ENCODE measurements at places on chromosomes 7 and 10. TPM values are rescaled to one million over a fixed set of nuclear protein-coding genes. Genes with fewer than 3 reads are reported as not detected.
A peak's percentile ranks its signal among the peaks of the same experiment; 100 is the strongest.

ASAH2 gene
- 3.4 TPM for total RNA-seq

RADIL gene
- 2.5 TPM for total RNA-seq

WAC gene
- 101 TPM for total RNA-seq

GRID2IP gene
- total RNA-seq: not detected

VAX1 gene
- not detected for total RNA-seq

SEM1 gene
- 94.7 TPM for total RNA-seq

SAP25 gene
- 2.4 TPM for total RNA-seq

ECHDC3 gene
- total RNA-seq: 3.7 TPM

LRCH4 gene
- total RNA-seq: 56.1 TPM

GNG11 gene
- 208 TPM for total RNA-seq

PRSS37 gene
- not detected for total RNA-seq

SORCS1 gene
- not detected for total RNA-seq

MINDY3 gene
- 21.2 TPM for total RNA-seq

FXYD4 gene
- not detected for total RNA-seq

DNA sequence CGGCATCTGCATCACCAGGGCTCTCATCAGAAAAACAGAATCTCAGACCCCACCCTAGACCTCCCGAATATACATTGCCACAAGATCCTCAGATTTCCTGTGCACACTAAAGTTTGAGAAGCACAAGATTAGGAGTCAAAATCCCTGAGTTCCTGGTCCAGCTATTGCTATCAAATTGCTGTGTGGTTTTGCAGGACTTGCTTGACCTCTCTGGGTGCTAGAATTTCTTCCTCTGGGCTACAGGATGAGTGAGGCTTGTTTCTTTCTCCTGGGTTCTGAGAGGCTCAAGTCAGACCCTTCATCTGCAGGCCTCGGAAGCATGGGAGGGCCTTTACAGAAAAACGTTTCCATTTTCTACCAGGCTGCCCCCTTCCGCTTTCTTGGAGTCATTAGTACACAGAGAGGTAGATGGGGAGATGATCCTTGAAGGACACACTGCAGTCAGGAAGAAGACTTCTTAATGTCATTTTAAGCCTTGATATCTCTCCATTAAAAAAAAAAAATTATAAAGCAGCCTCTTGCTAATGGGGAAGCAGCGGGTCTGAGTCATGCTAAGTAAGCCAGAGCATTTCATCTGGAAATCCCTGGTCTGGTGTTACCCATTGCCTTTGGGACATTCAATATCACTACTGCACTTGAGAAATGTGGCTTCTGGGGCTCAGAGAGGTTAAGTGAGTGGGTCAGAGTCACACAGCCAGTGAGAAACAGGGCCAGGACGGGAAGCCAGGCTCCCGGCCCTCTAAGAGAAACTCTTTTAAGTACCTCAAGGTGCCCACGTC is 173.5 kb downstream of the KCNMA1 start:
- DNase-seq: no peak

- DNase-seq: no peak
Observed at GRCh38 chr7:8441106-8441965, 7.9 kb downstream of the NXPH1 start.

- DNase-seq: no peak
Observed at GRCh38 chr10:83934062-83934461, 205.2 kb upstream of the GHITM start.

GRCh38 chr7:80517282-80517747 is 5.5 kb upstream of the GNAT3 start:
- DNase-seq: no peak

DNA sequence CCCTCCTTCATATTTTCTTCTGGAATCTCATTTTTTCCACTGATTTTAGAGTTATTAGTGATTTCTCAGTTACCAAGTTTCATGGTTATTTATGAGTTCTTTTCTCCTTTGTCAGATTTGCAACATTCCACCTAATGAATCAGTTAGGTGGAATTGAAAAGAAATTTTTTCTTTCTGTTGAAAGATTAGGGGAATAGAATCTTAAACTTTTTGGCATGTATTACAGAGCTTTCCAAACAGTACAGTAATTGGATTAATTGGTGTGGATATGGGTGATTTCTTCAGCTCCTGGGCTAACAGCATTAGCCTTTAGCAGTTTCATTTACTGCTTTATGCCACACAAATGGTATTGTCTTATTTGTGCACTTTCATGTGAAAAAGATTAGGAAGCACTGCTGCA is 17.0 kb downstream of the STAM start:
- DNase-seq: no peak

- DNase-seq: peak; percentile 79
Observed at GRCh38 chr10:132223156-132223590, 36.4 kb downstream of the DPYSL4 start.

GRCh38 chr10:1569208-1569607 is 168.1 kb downstream of the ADARB2 start:
- no peak for DNase-seq

DNA sequence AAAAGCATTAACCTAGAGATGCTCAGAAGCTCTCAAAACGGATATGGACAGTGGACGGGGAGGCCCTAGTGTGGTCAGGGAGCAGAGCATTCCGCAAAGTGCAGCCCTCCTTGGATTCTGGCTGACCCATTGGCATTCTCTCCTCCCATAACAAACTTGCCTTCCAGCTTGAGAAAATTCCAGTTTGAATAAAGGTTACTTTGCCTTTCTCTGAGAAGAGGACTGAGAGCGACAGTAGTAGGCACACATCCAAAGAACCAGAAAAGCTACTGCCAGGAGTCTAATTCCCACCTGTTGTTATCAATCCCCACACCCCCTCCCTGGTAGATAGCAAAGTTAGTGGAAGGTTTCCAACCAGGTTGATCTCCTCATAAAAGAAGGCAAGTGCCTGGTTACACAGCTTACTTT is 84.7 kb upstream of the TRIL start:
- no peak for DNase-seq

DNA sequence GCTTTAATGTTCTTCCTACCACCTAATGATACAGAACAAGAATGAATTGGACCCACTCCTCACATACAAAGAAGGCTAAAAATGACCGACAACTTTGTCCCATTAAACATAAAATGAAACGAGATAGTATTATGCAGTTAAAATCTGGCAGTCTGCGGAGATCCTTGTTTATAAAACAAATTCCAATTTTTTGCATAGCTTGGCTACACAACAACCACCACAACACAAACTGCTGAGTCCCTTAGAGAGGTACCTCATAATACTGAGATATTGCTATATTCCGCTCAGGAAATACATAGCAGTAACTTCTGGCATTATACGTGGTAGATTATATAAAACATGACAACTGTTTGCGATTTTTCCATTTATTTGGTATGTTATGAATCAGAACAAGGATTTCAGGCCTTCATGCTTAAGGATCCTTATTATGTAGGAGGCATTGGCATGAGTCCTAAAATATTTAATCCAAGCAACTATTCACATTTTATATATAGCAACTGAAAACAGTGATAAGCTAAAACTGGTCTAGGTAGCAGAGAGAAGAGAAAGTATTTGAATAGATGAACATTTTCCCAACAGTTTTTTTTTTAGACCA is 96.0 kb downstream of the ANK3 start:
- DNase-seq: no peak

- no peak for DNase-seq
Observed at GRCh38 chr7:77185866-77186265, 13.8 kb downstream of the FGL2 start.

GRCh38 chr10:78868456-78868855 is 200.3 kb upstream of the ZMIZ1 start:
- no peak for DNase-seq

- no peak for DNase-seq
Observed at GRCh38 chr10:123942114-123942861, 50.7 kb upstream of the CPXM2 start.

GRCh38 chr7:45880433-45880860 is 7.6 kb upstream of the CCDC201 start:
- no peak for DNase-seq

GRCh38 chr10:102945962-102946361 is 27.9 kb downstream of the CNNM2 start:
- no peak for DNase-seq

- no peak for DNase-seq
Observed at GRCh38 chr10:100114460-100114859, 32.8 kb upstream of the CPN1 start.

GRCh38 chr10:132532749-132533560 is 4.6 kb upstream of the INPP5A start:
- DNase-seq: no peak

DNA sequence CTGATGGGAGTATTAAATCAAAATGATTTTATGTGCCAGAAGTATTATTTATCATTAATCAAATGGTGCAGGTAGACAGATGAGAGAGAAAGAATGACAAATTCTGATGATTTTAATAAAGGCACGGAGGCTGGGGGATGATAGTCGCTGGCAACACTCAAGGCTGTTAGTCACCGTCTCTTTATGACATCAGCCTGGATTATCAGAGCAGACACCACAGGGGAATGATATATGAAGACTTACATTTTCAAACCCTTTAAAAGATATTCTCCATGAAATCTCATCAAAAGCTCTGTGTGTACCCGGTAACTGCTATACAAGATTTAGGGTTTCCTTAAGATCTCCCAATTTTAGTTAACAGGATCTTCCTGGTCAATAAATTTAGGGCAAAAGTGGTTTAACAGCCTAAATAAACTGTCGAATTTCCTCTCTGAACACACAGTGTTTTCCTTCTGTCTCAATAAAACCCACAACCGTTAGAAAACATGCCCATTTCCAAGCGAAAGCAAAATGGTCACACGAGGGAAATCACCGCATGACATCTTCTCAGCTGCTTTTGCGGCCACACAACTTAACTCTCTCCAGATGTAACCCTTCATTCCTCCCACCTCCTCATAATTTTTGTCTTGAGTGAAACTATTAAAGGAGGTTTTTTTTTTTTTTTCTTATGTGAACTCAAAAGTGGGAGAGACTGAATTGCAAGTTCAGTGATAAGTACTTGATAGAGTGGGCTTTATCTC is 133.2 kb upstream of the FAM171A1 start:
- no peak for DNase-seq

- DNase-seq: no peak
Observed at GRCh38 chr7:106448992-106449859, 164.4 kb upstream of the NAMPT start.

GRCh38 chr10:76287856-76288255 is 856.4 kb downstream of the LRMDA start:
- DNase-seq: no peak

DNA sequence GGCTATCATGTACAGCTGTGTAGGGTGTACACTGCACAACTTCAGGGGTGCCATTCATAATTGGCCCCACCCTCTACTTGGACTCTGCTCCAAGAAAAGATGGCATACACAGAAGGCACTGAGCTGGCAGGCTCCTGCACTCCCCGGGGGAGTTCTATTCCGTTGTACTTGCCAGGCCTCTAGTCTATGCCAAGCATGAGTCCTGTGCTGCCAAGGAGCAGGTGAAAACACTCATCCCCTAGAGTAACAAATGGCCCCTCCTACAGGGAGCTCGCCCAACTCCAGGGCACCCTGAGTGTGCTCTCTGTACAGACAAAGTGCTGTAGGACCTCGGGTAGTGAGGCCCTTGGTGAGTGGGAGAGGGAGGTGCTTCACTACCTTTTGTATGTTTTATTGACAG is 127.2 kb downstream of the SLIT1 start:
- DNase-seq: no peak

GRCh38 chr7:101258243-101258731 is 13.4 kb upstream of the FIS1 start:
- DNase-seq: no peak

DNA sequence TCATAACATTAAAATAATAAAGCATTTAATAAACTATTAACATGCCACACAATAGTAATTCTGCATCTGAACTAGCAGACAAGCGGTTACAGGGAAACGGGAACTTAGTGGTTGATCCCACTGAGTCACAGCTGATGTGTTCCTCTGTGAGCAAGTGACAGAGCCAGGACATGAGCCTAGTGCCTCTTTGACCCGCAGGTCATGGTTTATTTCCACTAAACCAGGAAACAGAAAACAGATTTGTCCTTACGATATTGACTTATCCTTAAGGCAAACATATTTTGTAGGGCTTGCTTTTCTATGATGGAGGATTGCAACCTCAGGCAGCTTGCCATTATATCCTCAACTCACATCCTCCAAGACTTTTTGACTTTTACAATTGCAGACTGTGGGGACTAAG is 987.3 kb downstream of the CCSER2 start:
- no peak for DNase-seq

GRCh38 chr10:60130130-60130579 is 223.8 kb upstream of the CCDC6 start:
- DNase-seq: no peak

DNA sequence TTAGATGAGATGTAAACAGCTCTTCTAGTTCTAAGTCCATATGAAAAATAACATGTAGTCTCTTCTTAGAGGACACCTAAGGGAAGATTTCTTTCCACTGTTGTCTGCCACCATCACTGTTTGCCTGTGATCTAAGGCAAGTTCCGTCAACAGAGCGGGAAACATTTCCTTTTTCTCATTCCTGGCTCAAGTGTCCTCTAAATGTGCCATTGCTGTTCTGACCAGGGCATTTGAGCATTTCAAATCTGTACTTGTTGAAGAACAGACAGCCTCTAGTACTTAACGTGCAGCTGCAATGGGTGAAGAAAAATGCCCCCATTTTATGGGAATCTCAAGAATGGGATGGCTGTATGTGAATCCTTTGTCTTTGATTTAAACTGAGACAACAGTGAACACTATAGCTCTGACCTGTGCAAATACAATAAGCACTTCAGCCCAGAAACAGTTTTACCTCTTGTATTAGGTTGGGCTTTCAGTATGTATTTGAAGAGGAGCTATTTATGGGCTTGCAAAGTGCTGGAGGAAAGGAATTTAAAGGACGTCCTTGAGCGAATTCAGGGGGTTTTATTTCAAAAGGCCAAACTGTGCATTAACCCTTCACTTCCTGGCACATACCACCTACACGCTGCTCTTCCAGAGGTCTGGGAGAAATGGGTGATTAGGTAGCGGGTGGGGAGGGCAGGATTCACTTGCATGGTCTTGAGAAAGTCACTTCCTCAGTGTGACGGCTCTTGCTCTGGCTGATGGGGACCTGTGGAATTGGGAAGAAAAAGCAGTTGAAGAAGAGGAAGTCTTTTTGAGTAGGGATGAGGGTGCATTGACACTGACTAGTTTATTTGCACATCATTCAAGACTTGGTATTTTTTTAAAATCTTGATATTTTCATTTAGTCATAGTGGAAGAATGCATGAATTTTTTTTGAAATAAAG is 66.1 kb downstream of the THNSL1 start:
- no peak for DNase-seq

GRCh38 chr7:84328571-84328970 is 134.0 kb upstream of the SEMA3A start:
- peak; percentile 60 for DNase-seq

- DNase-seq: no peak
Observed at GRCh38 chr7:17069146-17069545, 187.4 kb upstream of the AGR3 start.

DNA sequence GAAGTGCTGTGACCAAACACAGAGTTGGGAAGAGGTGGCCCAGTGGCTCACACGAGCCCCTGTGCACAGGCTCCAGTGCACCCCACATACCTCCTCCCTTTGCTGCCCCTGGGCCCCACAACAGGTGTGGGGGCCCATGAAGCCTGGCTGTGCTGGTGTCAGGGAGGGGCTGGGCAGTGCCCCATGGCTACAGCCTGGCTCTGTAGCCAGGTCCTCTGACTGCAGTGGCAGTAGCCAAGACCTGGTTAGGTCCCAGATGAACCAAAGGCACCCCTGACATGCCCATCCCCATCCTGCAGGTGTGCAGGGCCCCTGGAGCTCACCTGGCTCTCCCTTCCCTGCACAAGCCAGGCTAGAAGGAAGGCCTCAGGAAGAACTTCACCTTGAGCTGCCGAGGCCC is 176.3 kb downstream of the GRID1 start:
- DNase-seq: no peak

Measured in endothelial cell of umbilical vein (primary cell).